Heart left ventricle (tissue), 16 donors: ENCODE measurements at places on chromosomes 1 and 21. TPM values are rescaled to one million over a fixed set of nuclear protein-coding genes. Genes with fewer than 3 reads are reported as not detected.

CHD5 gene
- 0.22 TPM for total RNA-seq

ARTN gene
- not detected for total RNA-seq

LMOD1 gene
- 6.4 TPM for total RNA-seq

OLFM3 gene
- total RNA-seq: not detected

ARHGEF10L gene
- 68.7 TPM for total RNA-seq

PIK3R3 gene
- 38.4 TPM for total RNA-seq

TMEM269 gene
- total RNA-seq: not detected

HIPK1 gene
- total RNA-seq: 66.6 TPM

FCRLB gene
- total RNA-seq: 0.22 TPM

LENEP gene
- not detected for total RNA-seq

B3GALT5 gene
- total RNA-seq: 0.21 TPM

RPE65 gene
- not detected for total RNA-seq

FOXD3 gene
- 0.71 TPM for total RNA-seq

LINGO4 gene
- total RNA-seq: 0.45 TPM

SDCCAG8 gene
- total RNA-seq: 21.5 TPM

GNAT2 gene
- total RNA-seq: not detected

KCNE1 gene
- total RNA-seq: 11.1 TPM

ATP1A4 gene
- total RNA-seq: 1.3 TPM

STXBP3 gene
- total RNA-seq: 33.7 TPM

KCNN3 gene
- total RNA-seq: 1.6 TPM

MYBPHL gene
- not detected for total RNA-seq

ADAMTS5 gene
- 3.9 TPM for total RNA-seq

EXTL1 gene
- 4.1 TPM for total RNA-seq

IBA57 gene
- 8.7 TPM for total RNA-seq
